ENCODE measurements at places on chromosomes 3 and 15.

- no peak for DNase-seq
Measured at GRCh38 chr15:35311615-35312014, 226.5 kb upstream of the NANOGP8 start.

DNA sequence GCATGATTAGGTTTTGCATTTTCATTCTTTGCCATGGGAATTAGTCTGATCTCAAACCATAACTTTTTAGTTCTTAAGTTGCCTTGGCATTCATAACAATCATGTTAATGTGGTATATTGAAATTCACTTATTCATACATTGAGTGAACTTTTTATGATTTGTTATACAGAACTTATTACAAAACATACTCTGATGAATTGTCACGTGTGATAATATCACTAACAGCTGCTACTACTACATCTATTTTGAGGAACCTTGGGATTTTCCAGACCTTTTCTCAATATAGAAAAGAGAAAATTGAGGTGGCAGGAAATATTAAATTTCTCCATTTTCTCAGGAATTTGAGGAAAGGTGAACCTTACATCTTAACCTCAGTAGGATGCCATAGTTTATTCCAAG lies 9.2 kb downstream of the LXN start:
- no peak for DNase-seq

DNA sequence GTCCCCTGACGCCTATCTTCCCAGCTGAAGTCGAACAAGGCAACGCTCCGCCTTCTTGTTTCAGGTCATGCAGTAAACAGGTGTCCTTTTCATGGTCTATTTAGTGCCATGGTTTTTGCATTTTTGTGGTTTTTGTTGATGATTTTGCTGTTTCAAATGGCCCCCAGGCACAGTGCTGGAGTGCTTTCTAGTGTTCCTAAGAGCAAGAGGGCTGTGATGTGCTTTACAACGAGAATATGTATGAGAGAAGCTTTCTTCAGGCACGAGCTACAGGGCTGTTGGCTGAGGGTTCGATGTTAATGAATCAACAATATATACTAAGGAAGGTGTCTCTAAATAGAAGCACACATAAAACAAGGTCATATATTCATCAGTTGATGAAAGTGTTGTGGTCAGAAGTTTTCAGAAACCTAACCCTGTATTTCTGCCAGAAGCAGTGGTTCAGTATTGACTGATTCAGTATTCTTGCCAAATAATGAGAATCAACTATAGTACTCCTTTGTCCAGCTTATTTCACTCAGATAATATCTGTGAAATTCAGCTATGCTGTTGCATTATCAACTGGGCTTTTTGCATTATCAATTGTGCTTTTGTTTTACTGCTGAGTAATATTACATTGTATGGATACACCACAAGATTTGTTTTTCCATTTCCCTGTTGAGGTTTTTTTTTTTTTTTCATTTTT lies 18.5 kb downstream of the LIMD1 start:
- no peak for DNase-seq

GRCh38 chr3:165279471-165279870 lies 83.3 kb upstream of the SLITRK3 start:
- no peak for DNase-seq

GRCh38 chr15:35047528-35047927 lies 37.6 kb downstream of the NANOGP8 start:
- no peak for DNase-seq

GRCh38 chr15:86384186-86384585 lies 304.5 kb downstream of the AGBL1 start:
- no peak for DNase-seq

DNA sequence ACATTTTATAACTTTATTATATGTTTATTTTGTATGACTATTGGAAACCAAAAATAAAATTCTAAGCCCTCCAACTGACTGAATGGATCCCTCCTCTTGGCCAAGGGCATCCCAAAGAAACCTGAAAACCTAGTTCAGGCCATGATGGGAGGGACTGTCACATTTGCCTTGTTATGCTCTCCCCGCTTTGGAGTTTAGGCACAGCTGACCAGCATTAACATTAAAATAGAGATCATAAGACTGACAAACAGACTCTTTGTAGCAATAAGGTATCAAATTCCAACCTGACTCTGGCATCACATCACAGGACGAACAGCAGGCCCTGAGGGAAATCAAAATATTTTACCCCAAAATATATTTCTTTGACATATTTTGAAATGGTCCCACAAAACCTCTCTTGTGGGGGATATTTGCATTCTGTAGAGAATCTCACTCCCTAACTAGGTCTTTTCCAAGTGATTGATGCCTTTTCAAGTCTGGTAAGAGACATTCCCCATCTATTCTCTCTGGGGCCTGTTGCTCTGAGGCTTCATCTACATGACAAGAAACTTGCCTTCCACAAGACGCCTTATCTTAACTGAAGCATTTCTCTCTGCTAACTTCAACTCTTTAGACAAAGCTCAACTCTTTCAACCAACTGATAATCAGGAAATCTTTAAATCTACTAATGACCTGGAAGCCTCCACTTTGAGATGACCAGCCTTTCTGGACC lies 81.8 kb upstream of the PRR23E start:
- no peak for DNase-seq

All from Kasumi-1 (cell line).